ENCODE measurements at places on chromosomes 1 and 21.

DNA sequence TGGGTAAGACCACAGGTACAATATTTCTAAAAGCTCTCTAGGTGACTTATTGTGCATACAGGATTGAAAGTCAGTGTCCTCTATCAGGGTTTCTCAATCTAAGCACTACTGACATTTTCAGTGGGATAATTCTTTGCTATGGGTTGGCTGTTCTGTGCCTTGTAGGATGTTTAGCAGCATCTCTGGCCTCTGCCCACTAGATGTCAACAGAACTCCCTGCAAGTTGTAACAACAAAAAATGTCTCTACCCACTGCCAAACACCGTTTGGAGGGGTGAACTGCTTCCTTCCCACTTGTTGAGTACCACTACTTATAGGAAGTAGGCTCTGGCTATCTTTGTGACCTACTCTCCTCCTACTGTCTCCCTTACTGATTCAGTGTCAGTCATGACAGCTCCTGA, 90.1 kb upstream of the ZRANB2 start:
- DNase-seq: no peak

- peak; percentile 23 for DNase-seq
Measured at GRCh38 chr1:19737104-19737825, 62.5 kb downstream of the TMCO4 start.

GRCh38 chr1:36530261-36530660, 47.5 kb upstream of the CSF3R start:
- DNase-seq: no peak

DNA sequence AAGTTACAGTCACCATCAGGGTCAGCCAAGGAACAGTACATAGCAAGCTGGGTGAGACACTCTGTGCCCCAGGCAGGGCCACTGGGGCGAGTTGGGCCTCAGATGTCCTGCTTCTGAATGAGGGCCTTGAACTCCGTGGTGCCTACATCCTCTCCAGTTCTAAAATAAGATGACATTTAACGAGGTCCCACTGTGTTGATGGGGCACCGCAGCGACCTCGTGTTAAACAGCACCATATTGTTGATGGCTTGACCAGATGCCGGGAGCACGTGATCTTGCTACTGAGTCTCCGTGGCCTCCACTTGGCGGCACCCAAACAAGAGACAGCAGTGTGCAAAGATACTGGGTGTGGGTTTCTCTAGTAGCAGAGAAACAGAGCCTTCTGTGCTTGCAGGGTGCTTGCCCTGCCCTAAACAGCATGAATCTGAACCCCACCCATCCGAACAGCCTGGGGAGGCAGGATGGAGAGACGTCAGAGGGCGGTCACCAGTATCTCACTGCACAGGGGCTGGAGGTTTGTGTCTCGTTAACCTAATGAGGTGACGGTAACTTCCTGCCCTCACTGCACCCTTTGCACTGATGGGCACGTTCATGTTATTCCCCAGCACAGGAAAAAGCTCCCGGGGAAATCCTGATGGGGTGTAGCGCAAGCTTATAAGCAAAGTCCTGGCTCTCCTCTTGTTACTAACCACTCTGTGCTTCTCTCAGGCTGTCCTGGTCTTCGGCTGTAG, 324.4 kb downstream of the AJAP1 start:
- DNase-seq: no peak

DNA sequence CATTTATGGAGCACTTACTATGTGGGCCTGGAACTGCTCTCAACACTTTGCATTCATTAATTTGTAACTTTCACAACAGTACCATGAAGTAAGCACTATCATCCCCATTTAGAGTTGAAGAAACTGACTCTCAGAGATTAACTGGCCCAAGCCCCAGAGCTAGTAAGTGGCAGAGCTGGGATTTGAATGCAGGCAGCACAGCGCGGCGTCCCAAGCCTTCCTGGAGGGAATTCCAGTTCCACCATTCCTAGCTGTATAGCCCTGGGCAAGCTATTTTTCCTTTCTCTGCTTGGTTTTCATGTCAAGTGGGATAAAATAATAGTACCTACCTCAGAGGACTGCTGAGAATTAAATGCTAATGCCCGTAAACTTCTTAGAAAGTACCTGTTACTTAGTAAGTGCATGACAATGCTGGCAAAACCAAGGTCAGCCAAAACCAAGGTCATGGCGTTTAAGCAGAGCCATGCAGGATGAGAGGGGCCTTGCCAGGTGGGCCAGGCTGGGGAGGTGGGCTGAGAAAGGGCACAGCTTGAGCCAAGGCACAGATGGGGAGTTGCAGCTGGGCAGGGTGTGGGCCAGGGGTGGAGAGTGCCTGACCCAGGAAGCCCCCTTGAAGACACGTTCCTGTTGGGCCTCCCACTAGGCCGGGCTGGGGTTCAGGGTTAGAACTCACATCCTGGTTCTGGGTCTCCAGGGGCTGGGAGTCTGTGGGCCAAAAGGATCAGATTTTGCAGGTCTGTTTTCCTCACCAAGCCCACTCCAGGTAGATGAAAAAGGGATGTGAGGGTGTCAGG, 4.6 kb upstream of the KNCN start:
- no peak for DNase-seq

DNA sequence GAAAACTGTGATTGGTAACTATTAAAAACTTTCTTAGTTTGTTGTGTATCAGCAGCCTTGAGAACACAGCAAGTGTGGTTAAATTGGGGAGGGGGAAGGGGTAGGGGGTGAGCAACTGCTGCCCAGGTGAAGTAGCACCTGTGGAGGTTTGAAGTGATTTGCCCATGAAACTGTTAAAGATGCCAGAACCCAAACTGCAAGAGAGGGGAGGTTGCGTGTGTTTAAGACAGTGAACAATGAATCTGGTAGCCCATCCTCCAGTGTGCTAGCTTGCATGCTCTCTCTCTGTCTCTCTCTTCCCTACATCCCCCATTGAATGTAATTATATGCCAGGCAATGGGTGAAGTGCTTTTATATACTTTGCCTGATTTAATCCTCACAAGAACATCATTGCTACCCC, 154.7 kb downstream of the RUNX1 start:
- DNase-seq: no peak

GRCh38 chr1:87497380-87498203, 168.9 kb downstream of the LMO4 start:
- no peak for DNase-seq

DNA sequence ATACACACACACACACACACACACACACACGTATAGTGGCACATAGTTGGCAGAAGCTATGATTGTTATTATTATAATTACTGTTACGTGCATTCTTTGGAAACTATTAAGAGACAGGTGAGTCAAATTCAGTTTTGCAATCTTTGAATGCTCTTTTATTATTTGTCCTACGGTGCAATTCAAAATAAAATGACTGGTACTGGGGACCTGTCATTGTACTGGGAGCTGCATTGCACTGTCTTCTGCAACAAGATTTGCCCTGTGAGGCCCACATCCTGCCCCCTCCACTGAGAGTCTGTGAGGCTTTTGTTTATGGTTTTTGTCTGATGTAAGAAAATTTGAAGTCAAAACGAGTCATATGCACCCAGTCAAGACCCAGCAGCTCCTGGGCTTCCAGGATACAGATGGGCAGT, 1.9 kb downstream of the LY9 start:
- DNase-seq: no peak

- DNase-seq: no peak
Measured at GRCh38 chr1:38308780-38309179, 262.2 kb upstream of the POU3F1 start.

DNA sequence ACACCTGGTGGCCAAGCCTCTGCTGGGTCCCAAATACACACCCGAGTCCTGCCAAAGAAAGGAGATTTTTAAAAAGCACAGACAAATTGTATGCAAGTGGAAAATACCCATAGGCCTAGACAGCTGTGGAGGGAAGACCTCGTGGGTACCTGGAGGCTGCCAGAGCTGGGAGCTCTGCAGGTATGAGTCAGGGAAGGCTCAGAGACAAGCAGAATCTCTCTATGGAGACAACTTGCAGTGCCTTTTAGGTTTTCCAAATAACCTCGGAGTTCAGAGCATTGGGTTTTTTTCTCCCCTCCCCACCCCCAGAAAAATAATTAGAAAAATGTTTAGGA, 127.7 kb downstream of the EDEM3 start:
- DNase-seq: no peak

DNA sequence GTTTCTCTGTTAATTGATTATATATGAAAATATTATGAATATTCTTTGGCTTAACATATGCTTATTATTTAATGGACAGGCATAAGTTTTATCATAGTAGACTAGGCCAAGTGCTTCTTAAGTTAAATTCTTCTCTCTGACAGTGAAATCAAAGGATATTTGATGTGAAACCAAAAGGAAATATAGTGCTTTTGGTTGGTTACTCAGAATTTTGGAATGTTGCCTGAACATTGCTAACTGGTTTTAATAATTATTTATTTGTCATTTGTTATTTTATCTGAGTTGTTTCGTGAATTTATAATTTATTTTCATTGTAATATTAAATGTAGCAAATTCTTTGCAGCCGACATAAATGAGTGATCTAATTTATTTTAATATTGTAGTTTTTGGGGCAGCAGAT, 18.3 kb downstream of the HOOK1 start:
- DNase-seq: no peak

GRCh38 chr1:159978107-159978398, 24.0 kb upstream of the SLAMF9 start:
- DNase-seq: no peak

GRCh38 chr1:112308716-112309115, 87.3 kb upstream of the CTTNBP2NL start:
- DNase-seq: no peak

GRCh38 chr1:30830537-30830936, 73.0 kb upstream of the LAPTM5 start:
- DNase-seq: no peak

- peak; percentile 61 for DNase-seq
Measured at GRCh38 chr1:209076688-209077087, 506.8 kb upstream of the CAMK1G start.

GRCh38 chr1:200380589-200381021, 29.2 kb downstream of the ZNF281 start:
- DNase-seq: no peak

- DNase-seq: peak; percentile 94
Measured at GRCh38 chr1:84271441-84272151, 29.9 kb upstream of the SAMD13 start.

- DNase-seq: no peak
Measured at GRCh38 chr1:5796028-5796427, 196.2 kb downstream of the NPHP4 start.

DNA sequence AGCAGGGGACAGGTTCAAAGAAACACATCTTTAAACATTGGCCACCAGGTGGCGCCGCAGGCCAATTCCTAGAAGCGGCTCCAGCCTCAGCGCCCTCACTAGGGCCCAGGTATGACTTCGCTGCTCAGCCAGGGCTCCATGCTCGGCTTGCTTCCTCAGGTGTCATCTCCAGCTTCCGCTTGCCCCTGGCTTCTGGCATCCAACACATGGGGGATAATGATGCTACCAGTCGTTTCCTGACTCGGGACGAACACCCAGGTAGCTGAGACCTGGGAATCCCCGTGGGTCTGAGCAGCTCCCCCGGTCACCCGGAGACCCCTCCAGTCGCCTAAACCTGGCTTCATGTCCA, 8.5 kb upstream of the MEX3A start:
- peak; percentile 91 for DNase-seq

DNA sequence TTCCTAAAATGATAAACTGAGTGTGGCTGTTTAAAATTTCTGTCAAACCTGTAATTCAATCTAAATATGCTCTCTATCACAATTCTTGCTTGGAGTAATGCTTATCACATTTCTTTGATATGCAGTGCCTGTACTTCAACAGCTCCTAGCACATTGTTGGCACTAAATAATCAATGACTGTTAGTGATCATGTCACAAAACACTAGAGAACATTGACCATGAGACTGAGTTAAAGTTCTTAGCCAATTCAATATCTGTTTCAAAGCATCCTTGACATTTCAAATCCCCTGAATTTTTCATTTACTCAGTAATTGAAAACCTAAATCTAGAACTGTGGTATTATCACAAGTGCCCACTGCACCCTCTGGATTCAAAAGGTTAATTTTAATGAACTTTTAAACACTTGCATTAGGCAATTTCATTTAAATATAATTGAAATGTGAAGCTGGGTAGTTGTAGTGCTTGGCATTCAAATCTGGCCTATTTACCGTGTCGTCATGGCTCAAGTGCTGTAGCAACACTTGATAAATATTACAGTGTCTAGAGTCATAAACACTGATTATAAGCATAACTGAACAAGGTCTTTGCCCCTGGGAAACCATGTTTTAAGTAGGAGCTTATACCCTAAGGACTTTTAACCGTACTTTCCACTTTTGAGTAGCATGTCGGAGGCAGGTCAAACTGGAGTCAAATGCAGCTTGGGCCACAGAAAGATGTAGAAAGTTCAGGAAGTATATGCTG, 143.6 kb downstream of the LRRC7 start:
- no peak for DNase-seq

DNA sequence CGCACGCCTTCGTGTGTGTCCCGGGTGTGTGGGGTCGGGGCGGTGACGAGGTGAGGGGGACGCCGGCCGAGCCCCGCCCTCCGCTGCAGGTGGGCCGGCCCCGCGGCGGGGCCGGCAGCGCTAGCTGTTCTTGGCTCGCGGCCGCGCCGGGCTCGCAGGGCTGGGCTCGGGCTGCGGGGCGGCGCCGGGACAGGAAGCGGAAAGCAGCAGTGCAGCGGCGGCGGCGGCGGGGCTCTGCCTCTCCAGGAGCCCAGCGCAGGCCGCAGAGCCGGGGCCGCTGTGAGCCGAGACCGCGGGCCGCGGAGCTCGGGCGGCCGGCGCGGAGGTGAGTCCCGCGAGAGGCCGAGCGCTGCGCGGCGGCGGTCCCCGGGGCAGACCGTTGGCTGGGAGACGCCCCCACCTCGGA, at the start of gene VANGL1:
TSS of gene VANGL1 (plus strand) at position 209 of the 406 bp plus-strand sequence. CDS start 9,444 bp downstream, outside the sequence.
- peak; percentile 70 for DNase-seq

- no peak for DNase-seq
Measured at GRCh38 chr1:180970333-180971079, 52.2 kb downstream of the STX6 start.

- DNase-seq: no peak
Measured at GRCh38 chr21:26800970-26801431, 44.2 kb downstream of the ADAMTS1 start.

DNA sequence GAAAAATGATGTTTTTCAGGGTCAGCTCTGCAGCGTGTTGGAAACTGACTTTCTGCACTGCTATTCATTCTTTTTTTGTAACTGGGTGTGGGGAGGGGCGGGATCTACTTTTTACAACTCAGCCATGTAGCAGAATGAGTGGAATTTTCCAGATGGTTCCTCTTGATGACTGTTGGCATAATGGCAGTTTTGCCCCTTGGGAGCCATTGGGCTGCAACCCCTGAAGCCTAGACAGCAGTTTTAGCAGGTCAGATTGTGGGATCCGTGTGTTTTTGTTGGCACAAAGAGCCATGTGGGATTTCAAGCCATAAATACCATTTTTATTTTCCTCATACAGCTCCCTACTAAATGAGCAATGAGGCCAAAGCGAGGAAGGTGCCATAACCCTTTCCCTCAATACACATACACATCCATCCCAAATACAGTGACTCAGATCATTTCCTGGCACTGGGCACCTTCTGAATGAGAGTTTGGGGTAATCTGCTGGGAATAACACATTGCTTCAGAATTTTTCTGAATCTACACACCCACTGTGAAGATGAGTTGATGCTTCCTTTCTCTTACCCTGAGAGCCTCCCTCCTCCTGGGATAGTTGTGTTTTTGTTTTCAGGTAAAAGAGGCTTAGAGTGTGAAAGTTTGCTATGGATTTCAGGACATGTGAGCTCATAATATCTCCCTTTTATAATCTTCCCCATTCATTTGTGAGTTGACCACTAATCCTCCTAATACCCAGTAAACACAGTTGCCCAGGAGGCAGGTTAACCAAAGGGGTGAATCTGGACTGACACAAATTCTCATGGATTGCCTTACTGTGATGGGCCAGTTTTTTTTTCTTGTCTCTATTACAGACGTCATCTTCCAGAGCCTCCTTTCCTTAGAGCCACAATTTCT, 13.1 kb downstream of the S100A10 start:
- peak; percentile 46 for DNase-seq
